Left lobe of liver (tissue), 2 donors: ENCODE measurements at places on chromosomes 4 and X. TPM values are rescaled to one million over a fixed set of nuclear protein-coding genes. Genes with fewer than 3 reads are reported as not detected.

HPGDS gene
- 0.10 TPM for total RNA-seq

DNA sequence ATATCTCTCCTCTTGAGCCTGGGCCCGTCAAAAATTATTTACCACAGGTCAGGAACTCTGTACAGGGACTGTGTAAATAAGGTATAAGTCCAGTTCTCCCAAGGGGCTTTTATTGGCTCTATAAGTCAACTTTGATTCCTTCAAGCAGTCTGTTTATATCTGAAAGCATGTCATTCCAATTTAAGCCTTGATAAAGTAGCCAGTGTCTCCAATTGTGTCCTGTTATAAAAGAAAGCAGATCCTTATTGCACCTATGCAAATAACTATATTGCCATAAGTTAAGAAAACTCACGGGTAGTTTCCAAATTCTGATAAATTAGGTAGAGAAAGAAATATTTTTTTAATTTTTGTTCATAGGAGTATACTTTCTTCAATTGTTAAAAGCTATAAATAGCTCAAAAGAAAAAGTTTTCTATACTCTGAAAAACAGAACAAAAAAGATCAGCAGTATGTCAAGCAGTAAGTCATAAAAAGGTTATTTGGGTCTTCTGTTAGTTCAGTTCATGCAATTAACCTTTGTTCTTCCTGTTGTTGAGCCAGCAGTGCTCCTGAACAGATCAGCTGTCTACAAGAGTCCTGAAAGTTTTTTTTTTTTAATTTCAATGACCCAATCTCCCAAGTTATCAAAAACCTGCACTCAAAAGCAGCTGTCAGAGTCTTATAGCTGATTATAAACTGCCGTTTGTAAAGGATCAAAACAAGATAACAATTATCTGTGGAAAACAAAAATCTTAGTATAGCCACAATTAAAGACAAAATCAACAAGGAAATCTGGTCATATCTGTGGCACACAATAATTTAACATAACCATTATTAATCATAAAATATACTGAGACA is 178.4 kb upstream of the GALNT7 start:
- DNase-seq: no peak

SHROOM3 gene
- 39.9 TPM for total RNA-seq

DNA sequence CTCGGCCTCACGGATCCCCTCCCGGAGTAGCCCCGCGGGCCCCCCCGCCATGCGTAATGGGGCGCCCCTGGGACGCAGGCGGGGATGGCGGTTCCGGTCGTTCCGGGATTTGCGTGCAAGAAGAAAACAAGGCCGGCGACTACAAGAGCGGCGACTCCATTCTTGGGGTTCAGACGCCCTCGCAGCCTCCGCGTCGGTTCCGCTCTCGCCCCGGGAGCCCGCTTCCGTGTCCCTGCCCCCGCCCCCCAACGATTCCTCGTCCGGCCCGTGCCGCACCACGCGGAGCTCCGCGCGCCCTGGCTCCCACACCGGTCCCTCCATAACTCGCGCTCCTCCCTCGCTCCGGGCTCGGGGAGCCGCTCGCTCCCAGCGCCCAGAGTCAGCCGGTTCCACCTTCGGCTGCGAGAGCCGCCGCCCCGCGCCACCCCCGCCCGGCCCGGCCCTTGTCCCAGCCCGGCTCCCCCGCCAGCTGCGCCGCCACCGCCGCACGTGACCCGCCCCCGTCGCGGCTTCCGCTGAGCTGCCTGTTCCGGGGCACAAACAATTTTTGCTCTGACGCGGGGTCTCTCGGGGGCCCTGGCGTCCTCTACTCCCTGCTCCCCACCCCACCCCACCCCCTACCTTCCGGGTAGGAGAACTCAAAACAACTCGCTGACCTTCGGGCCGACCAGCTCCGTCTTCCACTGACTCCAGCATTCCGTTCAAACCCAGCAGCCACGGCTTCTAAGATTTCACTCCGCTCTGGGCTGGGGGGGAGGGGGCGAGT is 78.8 kb upstream of the BCOR start:
- DNase-seq: peak; percentile 78

POLR2B gene
- total RNA-seq: 24.2 TPM

- DNase-seq: no peak
Observed at GRCh38 chr4:146975527-146975926, 29.9 kb upstream of the TTC29 start.
